GM04503 (cell line): ENCODE measurements at places on chromosomes 11 and 22.

DNA sequence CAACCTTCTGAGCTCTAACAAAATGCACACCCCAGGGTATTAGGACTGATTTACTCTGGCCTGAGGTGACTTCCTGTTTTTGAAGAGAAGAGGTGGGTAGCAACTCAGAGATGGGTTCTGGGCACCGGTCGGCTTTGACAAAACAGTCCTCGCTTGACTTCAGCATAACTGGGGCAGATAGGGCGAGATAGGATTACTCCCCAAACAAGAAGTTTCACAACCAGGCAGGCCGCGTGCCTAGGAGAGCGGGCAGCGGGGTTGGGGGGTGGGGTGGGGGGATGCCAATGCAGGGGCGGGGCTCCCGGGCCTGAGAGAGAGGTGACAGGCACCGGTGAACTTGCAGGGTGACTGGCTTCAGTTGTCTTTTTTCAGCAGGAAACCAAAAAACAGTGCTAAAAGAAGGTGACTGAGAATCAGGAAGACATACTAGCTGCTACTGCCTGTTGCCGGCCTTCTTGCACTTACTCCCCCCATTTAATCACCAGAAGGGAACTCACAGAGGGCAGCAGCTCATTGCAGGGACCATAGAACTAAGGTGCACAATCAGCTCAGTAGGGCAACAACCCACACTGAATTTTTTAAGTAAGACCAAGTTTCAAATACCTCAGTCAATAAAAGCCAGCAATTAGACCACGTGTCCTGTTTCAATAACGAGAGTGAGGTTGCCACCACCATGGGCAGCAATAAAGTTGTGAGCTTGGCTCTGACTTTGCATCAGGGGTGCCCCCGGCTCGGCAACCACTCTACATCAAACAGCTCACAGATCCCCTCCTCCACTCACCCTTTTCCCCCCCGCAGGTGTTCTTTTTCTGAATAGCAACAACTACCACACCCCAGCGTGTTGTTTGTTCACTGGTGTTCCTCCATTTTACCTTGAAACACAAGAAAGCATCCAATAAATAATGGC lies 37.2 kb upstream of the ETS1 start:
- no peak for DNase-seq

DNA sequence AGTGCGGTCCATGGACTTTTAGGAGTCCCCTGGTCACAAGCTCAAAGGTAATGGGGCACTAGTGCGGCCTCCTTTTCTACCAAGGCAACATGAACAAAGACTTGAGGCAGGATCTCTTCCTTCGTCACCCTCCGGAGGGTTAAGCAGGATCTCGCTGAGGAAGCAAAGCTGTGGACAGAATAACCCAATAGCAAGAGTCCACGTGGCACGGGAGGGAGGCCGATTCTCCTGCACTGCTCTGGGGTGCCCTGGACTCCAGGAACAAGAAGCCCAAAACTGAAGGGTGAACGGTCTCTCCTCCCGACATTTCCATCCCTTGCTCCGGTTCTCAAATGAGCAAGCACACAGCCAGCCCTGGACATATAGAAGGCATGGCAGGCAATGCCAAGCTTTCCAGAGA lies 20.7 kb downstream of the MYH9 start:
- DNase-seq: no peak

DNA sequence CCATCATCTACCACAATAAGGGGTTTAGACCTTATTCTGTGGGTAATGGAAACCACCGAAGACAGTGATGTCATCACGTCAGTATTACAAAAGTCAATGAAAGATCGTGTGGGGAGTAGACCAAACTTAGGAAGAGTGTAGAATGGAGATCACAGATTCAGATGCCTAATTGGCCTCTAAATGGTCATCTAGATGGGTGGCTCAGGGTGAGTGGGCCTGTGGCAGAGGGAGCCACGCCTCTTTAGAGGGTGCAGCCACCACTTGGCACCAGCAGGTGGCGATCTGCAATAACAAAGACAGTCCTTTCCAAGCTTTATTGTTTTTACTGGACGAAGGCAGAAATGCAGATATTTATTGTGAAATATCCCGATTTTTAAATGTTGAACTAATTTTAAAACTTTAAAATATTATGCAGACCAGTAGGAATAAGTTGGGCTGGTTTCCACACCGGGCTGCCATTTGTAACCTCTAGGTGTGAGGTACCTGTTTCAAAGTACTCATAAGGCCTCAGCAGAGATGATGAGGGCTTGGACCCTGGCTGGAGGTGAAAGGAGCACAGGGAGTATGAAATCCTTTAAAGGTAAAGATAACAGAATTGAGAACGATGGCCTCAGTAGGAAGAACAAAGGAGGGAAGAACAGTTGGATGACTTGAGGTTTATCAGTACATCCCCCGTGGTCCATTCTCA lies 222.0 kb downstream of the DBX1 start:
- DNase-seq: no peak

GRCh38 chr11:60889869-60890311 lies 16.5 kb downstream of the PRPF19 start:
- no peak for DNase-seq

- no peak for DNase-seq
These were observed 206.9 kb downstream of the ADAMTS15 start for GRCh38 chr11:130655300-130655699.

DNA sequence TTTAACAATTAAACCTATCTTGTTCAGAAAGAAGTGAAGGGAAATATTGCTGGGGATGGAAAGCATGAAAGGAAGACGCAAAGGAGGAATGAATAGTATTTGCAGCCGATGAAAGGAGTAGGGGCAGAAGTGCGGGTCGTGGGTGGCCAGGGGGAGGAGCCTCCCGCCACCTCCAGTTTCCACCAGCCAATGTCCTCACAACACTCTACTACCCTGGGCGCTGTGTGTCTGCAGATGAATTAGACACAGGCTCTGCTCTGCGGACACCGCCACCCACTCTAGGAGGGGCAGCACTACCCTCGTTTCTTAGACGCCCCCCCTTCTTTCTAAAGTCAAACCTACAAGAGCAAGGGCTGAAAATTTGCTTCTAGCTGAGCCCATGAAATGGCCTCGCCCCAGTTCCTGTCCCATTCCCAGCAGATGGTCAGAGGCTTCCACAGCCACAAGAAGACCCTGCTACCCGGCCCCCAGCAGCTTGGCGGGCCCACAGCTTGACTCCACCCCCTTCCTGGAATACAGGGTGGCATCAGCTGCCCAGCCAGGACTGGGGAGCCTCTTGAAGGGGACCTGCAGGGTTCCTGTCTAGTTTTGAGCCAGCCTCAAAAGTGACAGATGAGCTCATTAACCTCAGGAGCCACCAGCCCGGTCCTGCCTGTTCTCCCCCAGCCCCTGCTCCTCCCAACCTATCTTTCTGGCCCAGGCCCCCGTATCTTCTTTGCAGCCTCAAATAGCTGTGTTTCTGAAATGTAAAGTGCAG lies 268.1 kb downstream of the BUD13 start:
- DNase-seq: no peak

DNA sequence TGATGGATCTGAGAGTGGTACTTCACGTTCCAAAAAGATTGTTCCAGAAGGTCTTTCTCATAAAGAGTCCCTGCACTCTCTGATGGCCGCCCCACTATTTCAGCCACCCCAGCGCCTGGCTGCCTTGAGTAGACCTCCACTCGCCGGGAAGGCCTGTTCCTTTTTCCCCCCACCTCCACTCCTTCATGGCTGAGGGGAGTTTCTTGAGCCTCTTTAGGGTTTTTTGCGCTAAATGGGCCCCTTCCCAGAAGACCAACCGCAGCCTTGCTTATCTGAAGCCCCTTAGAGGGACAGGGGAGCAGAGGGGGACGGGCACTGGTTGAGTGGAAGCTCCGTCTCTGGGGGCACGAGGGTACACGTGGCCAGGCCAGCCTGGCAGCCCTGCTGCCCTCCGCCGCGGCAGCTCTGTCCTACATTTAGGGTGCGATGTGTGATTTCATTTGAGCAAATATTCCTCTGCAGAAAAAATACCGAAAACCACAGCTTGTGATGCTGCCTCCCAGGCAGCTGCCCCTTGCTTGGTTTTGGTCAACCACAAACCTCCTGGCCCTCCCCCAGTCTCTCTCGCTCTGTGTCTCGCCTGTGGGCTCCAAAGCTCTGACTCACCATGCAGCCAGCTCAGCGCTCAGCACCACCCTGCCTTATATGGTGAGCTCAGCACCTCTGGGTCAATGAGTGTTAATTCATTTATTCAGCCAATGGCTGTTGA lies 88.7 kb downstream of the TP53I11 start:
- peak; percentile 96 for DNase-seq

- DNase-seq: no peak
These were observed 4.3 kb upstream of the WT1 start for GRCh38 chr11:32439501-32440210.

- DNase-seq: no peak
These were observed 26.9 kb upstream of the GRAMD4 start for GRCh38 chr22:46593211-46593681.

GRCh38 chr22:46865052-46865434 lies 102.6 kb downstream of the TBC1D22A start:
- DNase-seq: no peak

- no peak for DNase-seq
These were observed 1.2 kb downstream of the FBLN1 start for GRCh38 chr22:45503816-45504372.

- DNase-seq: no peak
These were observed 618.2 kb downstream of the TBC1D22A start for GRCh38 chr22:47380692-47381091.

- no peak for DNase-seq
These were observed 8.9 kb upstream of the ST3GAL4 start for GRCh38 chr11:126346586-126346940.

- DNase-seq: no peak
These were observed 952.7 kb downstream of the BRD1 start for GRCh38 chr22:48874956-48875355.

- no peak for DNase-seq
These were observed 194.4 kb upstream of the PGR start for GRCh38 chr11:101323997-101324396.

DNA sequence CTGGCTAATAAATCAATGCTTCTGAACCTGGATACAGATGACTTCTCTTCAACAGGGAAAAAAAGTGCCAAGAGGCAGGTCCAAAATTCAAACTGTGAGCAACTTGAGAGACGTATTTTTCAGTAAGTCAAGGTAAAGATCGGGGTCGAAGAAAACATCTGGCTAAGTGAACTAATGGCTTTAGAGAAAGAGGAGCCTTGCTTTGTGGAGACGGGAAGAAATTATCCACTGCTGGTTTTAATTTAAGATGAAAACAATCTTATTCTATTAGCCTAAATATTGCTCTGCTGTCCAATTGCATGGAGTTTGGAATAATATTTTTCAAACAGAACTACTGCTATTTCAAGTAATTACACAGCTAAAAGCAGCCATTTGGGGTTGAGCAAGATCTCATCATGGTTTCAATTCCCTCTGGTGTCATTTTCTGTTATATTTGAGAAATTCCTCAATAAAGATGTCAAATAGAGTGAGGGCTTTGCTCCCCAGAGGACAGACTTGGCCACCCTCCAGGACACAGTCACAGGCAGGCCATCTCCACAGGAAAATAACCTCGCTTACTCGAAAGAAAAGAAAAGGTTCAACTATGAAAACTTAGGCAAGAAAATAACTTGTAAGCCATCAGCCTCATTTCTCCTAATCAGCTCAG lies 29.8 kb downstream of the SCUBE1 start:
- DNase-seq: peak; percentile 31

DNA sequence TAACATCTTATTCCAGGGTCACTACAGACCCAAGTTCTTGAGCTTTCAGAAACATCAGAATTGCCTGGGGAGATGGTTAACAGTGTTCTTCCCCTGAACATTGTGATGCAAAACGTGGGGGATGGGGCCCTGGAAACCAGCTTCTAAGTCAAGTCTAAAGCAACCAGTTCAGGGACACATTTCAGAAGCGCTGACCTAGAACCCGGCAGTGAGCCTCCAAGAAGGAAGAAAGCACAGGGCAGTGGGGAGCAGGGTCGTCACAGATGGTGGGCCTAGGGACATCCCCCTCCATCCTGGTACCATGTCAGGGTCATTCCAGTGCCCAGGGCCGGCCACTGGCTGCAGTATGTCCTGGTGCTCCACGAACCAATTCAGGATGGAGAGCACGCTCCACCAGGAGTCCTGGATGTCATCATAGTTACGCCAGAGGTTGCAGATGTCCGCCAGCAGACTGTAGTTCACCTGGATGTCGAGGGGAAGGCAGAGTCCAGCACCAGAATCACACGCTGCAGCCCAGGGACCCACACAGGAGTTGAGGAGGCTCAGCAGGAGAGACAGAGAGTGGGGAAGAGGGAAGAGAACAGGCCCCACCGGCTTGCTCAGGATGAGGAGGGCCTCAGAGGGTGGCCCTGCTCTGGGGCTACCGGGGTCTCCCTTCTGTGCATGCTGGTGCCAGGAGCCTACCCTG lies 5.0 kb downstream of the NAGA start:
- DNase-seq: no peak

DNA sequence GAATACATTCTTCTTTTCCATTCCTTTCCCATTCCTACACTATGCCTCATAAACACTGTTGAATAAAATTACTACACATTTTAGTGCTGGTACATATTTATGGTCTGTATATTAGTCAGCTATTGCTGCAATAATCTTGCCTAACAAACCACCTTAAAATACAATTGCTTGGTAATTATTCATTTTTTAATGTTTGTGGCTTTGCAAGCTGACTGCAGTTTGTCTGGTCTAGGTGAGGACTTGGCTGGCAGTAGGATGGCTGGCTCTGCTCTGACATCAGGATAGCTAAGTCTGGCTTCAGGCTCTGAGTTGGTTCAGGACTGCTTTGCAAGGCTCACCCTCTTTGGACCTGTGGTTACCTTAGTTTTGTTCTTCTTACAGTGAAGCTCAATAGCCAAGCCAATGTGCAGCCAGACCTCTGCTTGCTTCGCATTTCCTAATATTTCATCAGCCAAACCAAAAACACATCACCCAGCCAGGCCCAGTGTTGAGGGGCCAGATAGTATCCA lies 913.4 kb upstream of the RAG2 start:
- no peak for DNase-seq

- DNase-seq: no peak
These were observed 35.6 kb downstream of the MARK2 start for GRCh38 chr11:63874511-63874910.

GRCh38 chr11:72204886-72205285 lies 11.7 kb upstream of the FOLR2 start:
- no peak for DNase-seq

- DNase-seq: peak; percentile 89
These were observed 176.2 kb downstream of the SBF2 start for GRCh38 chr11:10117709-10118351.

- DNase-seq: no peak
These were observed 22.1 kb upstream of the FGF3 start for GRCh38 chr11:69841170-69841858.

GRCh38 chr11:126844789-126845188 lies 155.8 kb downstream of the KIRREL3 start:
- no peak for DNase-seq

- DNase-seq: no peak
These were observed 19.8 kb upstream of the EHF start for GRCh38 chr11:34601085-34601444.

GRCh38 chr11:134157451-134157850 lies 66.3 kb downstream of the NCAPD3 start:
- peak; percentile 18 for DNase-seq

DNA sequence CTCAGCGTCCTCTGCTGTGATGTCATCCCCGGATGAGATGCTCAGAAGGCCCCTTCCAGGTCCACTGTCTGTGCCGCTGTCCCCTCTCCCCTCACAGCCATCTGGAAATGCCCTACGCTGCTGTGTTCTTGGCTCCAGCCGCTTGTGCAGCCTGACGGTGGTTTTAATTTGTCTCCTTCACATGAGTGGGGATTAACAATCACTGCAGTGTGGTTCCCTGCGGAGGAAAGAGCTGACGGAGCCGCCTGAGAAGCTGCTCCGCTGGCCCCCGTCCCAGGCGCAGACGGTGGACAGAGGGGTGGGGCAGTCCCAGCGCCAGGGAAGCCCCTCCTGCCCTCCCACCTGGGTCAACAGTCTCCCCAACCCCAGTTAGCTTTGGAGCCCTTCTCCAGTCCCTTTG lies 67.5 kb upstream of the PHF21B start:
- no peak for DNase-seq

GRCh38 chr22:50170453-50171318 lies at the start of gene PANX2:
PANX2 (plus strand) TSS chr22:50170731; CDS start chr22:50170731, 0 bp downstream.
- no peak for DNase-seq
